Stimulated activated CD8-positive, alpha-beta memory T cell treated with anti-CD3 and anti-CD28 coated beads, Interleukin-4, amount 100 ng/mL, for 1 hour (primary cell): ENCODE measurements at places on chromosomes 4 and X.

- no peak for DNase-seq
Observed at GRCh38 chrX:102845020-102845419, 92.1 kb upstream of the RAB40AL start.

GRCh38 chr4:41307638-41308037, 50.9 kb downstream of the UCHL1 start:
- DNase-seq: no peak

DNA sequence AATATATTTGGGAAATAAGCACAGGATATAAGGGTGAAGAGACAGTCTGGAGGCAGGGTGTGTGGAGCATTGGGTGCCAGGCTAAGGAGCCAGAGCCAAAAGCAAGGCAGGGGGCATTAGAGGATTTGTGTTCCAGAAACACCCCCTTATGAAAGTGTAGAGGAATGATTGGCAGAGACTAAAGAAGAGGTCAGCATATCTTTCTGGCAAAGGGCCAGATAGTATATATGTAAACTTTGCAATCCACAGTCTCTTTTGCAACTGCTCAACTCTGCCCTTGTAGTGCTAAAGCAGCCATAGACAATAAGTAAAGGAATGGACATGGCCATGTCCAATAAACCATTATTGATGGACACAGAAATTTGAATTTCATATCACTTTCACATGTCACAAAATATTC, 3.6 kb upstream of the SLC9A6 start:
- no peak for DNase-seq

- DNase-seq: no peak
Observed at GRCh38 chr4:139540632-139541031, 15.4 kb downstream of the SETD7 start.

- no peak for DNase-seq
Observed at GRCh38 chr4:157994863-157995262, 178.0 kb downstream of the GASK1B start.

DNA sequence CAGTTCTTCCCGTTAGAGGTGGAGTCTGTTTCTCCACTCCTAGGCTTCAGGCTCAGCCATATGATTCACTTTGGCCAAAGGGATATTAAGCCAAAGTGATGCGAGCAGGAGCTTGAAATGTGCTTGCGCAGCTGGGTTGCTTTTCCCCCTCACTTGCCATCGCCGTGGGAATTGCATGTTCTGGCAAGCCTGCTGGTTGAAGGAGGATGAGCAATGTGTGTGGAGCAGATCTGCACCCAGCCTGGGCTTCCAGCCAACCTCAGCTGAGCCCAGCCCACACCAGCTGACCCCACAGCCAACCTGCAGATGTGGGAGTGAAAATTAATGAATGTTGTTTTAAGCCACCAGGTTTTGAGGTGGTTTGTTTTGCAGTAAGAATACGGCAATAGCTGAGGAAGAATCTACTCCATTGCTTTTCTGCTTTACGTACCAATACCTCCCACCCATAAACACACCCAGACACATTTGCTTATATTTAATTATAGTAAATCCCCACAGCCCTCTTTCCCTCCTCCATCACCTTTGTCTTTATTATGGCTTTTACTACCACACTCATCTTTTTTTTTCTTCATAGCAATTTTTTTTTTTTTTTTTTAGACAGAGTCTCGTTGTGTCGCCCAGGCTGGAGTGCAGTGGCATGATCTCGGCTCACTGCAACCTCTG, 132.8 kb upstream of the FUNDC1 start:
- DNase-seq: no peak

DNA sequence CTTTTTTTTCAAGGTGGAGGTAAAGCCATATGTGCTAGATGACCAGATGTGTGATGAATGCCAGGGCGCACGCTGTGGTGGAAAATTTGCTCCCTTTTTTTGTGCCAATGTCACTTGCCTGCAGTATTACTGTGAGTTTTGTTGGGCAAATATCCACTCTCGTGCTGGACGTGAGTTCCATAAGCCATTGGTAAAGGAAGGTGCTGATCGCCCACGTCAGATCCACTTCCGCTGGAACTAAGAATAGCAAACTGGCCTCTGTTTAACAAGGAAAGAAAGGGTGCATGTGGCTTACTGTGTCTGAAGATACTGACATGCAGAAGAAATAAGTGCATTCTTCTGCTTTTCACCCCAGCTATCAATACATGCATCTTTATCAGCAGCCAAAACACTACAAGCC, 63.9 kb downstream of the CPEB2 start:
- DNase-seq: no peak

- no peak for DNase-seq
Observed at GRCh38 chrX:17560385-17560784, 176.9 kb upstream of the SCML1 start.

DNA sequence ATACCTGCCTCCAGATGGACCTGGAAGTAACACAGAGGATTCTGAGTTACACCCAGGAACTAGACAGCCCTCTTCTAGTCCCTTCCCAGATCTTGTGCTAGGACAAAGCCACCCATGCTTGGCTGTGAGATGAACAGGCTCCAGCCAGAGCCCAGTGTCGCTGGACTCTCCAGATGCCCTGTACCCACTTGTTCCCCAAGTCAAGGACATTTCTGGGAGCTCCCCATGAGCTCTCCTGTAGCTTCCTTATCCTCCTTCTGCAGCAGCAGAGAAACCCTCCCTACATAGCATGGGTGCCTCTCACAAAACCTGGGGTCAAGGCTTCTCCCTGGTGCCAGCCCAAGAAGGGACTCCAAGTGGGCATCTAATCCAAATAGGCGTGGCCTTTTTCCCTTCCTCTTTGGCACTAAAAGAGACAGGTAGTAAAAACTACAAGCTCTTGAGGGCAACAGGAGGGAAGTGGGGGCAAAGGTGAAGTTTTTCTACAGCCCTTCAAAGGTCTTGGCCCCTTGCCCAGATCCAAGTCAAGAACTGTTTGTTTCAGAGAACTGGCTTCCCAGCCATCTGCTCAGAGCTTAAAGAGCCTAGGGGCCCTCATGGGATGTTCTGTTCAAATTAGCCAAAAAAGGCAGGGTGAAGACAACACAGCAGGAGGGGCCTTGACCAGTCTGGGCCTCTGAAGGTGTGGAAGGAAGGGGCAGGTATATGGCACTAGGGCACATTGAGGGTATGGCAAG, 8.5 kb upstream of the ERCC6L start:
- DNase-seq: no peak

DNA sequence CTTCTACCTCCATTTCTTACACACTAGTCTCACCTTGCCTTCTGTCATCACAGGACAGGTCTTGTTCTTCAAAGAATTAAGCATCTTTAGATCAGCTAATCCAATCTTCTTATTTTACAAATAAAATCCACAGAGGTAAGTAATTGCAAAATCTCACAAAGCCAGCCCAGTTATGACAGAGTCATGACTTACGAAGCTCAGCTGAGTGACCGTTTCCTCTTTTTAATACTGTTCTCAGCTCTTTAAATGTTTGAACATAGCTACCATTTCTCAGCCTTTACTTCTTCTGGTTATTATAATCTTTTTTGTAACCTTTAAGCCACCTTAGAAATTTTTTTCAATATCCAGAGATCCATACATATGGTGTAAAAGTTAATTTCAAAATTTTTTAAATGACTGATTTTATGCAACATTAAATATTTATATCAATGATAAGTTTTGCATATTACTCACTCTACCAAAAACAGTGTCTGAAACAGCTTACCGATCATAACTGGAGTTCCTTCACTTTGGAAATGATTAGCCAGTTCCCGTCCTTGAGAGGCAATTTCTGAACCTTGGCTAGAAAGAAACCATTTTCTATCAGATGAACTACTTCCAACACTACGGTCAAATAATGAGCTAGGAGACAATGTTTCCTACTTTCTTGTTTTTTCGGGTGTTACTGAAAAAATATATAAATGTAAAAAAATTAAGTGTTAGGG, 8.8 kb downstream of the ANKRD37 start:
- DNase-seq: no peak

DNA sequence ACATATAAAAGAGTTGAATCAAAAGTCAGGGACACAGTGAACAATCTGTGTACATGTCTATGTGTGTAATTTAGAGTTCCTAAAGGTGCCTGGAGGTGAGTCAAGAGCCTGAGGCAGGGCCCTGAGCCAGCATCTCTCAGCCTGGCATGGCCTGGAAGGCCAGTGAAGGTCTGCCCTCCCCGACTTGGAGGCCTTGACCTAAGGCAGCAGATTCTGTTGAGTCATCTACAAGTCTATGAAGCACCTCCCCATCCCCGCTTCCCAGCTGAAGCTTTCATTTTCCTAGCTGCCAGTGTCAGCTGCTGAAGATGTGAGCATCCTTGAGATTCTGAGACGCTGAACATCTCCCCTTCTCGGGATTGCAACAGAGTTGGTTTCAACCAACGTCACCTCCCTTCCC, 583.9 kb downstream of the BCOR start:
- DNase-seq: no peak

DNA sequence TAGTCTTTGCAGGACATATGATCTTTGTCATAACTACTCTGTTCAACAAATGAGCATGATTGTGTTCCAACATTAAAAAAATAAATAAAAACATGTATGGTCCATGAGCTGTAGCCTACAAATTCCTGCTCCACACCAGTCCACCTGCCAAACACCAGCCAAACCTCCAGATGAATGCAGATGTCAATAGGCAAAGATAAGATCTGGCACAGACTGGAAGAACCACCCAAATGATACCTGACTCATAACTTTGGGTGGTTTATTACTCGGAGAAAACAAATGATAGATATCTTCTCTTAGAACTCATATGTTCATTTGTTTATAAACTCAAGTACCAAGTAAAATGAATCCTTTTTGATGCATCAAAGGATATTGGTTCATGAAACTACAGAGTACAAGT, 425.1 kb downstream of the GBA3 start:
- DNase-seq: no peak

- DNase-seq: no peak
Observed at GRCh38 chr4:37537484-37537883, 148.7 kb downstream of the RELL1 start.

DNA sequence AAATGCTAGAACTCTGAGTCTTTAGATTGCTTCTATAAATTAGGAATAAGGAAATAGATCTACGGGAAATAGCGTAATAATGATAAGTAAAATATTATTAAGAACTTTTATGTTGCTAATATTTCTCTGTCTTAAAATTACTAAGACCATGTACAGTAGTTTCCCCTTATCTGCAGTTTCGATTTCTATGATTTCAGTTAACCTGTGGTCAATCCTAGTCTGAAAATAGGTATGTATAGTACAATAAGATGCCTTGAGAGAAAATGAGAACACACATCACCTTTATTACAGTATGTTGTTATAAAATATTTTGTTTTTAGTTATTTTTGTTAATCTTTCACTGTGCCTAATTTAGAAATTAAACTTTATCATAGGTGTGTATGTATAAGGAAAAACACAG, 92.6 kb downstream of the CCSER1 start:
- DNase-seq: no peak

GRCh38 chr4:40190019-40190418, 6.8 kb upstream of the RHOH start:
- no peak for DNase-seq

DNA sequence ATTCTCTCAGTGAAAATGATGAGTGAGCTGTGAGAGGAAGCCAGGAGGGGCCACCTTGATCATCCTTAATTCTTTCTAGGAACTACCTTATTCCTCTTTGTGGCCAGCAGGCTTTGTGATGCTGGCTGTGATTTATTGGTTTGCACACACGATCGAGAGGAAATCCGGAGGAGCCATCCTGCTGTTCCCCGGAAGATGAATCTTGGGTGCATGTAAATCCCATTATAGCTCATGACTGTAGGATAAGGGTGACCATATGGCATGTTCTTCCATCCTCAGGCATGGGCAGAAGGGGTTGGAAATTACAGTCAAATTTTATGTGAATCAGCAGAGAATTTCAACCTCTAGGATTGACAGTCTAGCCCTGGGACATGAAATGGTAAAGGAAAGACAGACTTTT, 254.5 kb downstream of the UNC5C start:
- no peak for DNase-seq

DNA sequence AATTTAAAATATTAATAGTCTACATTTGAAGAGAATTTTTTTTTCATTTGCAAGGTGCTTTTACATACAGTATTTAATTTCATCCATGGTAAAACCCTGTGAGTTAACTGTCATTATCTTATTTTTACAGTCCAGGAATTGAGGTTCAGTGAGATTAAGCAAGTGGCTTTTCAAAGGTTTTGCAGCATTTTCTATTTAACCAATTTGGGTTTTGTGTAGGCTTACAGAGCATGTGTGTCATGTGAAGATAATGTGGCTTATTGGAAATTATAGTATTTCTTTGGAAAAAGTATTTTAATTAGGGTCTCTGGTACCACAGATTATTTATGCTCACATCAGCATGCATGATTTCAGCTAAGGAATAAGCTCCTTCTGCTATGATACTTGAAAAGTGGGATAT, 4.5 kb downstream of the XK start:
- no peak for DNase-seq

GRCh38 chr4:40524366-40525041, 105.2 kb downstream of the RBM47 start:
- DNase-seq: no peak

DNA sequence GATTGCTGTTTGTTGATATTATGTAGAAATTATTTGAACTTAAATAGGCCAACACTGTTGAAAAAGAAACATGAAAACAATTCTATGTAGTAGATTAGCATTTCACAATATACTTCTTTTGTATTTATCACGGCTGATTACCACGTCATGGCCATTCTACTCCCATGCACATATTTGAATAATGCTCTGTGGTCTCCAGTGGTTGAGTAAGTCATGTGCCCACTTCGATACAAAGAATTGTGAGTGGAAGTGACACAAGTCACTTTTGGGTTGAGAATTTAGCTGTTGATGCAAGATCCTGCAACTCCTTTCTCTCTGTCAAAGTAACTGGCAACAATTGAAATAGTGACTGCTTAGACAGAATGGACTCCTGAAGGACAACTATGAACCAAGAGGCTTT, 6.7 kb upstream of the FSTL5 start:
- no peak for DNase-seq

DNA sequence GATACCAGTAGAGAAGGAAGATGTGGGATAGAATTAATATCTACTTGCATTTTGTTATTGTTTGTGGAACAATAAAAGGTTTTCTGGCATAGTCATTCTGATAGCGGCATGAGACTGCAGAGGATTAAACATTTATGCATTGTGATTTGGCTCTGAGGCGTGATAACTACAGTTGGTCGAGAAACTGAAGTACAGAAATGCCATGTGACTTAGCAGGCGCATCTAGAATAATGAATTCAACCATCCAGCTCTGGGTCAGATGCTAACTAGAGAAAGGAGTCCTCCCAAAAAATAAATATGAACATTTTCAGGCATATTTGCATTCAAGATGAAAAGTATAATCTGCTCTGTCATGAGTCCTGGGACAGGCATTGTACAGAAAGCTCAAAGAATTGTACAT, 62.8 kb downstream of the CCSER1 start:
- no peak for DNase-seq

- DNase-seq: no peak
Observed at GRCh38 chr4:162957521-162958143, 209.1 kb downstream of the NAF1 start.

DNA sequence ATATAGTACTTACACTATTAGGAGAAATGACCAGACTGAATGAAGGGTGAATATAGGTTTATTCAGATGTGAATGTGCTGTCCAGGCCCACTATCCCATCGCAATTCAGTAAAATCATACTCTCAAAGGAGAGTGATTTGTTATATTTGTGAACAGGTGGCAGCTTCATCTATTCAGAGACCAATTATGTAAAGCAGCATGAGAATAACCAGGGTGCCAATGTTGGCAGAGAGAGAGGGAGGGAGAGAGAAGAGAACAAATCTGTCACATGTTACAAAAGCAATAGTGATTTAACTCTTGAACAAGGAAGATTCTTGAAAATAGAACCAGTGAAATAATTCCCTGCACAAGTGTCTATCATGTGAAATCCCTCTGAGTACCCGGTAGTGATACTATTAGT, 38.9 kb upstream of the TLL1 start:
- no peak for DNase-seq
